ELR (cell line): ENCODE measurements at places on chromosomes 13 and 19.
A peak's percentile ranks its signal among the peaks of the same experiment; 100 is the strongest.

GRCh38 chr13:48349525-48349924 is 46.0 kb downstream of the RB1 start:
- DNase-seq, result no peak

- peak; percentile 66 for DNase-seq
These were observed 38.6 kb downstream of the ZNF823 start for GRCh38 chr19:11699931-11700794.

DNA sequence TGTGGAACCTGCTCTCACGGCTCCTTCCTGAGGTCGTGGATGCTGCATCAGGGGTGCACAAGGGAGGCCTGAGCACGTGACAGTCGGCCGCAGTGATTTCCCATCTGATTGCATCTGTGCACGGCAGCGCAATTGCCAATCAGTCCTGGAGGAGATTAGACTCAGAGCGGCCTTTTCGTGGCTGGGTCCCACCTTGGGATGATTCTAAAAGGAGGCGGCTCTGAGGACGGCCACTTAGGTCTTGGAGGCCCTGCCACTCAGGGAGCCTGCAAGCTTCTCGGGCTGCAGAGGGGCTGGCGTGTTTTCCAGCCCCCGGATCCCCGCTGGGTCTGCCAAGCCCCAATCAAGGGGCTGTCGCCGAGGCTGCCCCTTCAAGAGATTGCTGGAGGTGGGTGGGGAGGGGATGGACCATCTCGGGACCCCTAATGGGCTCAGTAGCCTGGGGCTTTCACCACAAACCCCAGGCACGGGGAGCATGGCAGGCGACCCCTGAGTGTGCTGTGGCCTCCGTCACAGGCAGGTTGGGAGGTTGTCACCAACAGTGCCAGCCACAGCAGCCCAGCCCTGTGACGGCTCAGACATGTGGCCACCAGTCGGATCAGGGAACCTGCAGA is 51.6 kb downstream of the SOX1 start:
- no peak for DNase-seq

GRCh38 chr19:10205636-10206035 is 10.9 kb upstream of the DNMT1 start:
- DNase-seq, result no peak

GRCh38 chr19:38057959-38058690 is 151.1 kb downstream of the SIPA1L3 start:
- DNase-seq, result no peak

GRCh38 chr13:34914416-34914815 is 27.7 kb upstream of the NBEA start:
- no peak for DNase-seq

DNA sequence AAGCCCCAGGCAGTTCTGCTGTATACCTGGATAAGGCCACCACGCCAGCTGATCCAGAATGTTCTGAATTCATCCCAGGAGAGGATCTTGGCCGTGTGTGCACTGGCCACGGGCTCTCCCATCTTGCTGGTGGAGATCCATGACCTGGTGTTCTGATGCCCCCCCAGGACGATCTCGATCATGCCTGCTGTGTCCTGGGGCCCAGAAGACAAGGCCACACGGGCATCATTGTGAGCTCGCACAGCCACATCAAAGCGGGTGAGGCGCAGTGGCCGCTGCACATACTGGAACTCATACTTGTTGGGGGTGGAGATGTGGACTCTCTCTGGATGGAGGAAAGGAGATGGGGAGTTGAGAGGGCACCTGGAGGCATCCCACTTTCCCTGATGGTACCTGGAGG is 40.1 kb downstream of the F2RL3 start:
- no peak for DNase-seq

DNA sequence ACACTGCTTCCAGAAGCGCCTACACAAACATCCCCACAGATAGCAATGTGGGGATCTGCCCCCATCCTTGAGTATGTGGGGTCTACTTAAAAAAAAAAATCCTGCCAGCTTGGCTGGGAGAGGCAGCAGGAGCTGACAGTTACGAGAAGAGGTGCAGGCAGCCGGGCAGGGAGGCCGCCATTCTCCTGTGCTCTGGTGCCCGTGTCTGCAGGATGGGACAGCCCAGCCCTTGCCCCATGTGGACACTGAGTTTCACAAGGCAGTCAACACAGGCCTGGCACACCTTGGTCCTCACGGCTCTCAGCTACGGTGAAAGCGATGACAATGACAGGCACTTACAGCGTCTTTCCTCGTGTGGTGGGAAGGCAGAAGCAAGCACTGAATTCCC is 24.0 kb downstream of the MPND start:
- no peak for DNase-seq

DNA sequence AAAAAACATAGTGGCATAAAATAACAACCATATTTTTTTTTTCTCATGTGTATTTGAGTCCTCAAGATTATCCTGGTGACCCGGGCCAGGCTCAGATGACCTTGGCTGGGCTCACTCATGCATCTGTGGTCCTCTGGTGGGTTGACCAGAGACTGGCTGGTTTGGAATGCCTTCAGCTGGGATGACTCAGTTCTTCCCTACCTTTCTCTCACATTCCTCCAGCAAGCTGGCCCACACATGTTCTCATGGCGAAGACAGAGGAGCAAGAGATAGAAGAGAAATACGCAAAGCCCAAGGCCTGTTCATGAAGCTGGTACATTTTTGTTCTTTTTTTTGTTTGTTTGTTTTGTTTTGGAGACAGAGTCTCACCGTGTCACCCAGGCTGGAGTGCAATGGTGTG is 14.3 kb upstream of the ZNF541 start:
- DNase-seq, result peak; percentile 75

- peak; percentile 34 for DNase-seq
These were observed at the start of gene CEACAM1 for GRCh38 chr19:42528354-42529247. CEACAM1 (minus strand) TSS chr19:42528481; CDS start chr19:42528374, 107 bp downstream.

DNA sequence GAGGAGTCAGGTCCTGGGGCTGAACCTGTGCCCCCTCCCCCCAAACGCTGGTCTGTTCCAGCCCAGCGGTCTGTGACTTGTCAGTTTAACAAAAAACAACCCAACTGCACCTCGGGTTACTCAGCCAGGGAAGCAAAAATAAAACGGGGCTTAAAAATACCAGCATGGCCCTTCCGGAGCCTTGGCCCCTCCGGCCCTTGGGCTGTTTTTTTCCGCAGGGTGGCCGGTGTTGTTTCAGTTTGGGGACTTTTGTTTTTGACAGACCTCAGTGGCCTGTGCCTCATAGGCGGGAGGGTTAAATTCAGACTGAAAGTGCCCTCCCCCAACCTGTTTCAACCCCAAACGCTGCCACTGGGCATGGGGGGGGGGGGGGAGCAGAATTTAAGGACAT is 4.0 kb downstream of the TCF3 start:
- no peak for DNase-seq

DNA sequence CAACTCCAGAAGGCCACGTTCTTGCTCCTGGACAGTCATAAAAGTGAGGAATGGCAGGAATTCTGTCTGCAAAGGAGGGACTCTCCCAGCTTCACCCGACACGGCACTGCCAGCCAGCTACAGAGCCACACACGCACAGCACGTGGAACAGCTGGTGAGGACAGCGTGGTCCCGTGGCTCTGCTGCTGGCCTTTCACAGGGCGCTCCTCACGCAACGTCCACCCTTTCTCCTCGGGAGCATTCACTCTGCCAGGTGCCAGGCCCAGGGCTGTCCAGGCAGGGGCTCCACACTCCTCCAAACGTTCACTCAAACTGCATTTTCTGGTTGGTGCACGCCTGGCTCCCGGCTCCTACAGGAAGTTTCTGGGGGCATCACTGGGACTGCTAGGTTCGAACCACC is 14.4 kb downstream of the GRTP1 start:
- DNase-seq, result no peak

DNA sequence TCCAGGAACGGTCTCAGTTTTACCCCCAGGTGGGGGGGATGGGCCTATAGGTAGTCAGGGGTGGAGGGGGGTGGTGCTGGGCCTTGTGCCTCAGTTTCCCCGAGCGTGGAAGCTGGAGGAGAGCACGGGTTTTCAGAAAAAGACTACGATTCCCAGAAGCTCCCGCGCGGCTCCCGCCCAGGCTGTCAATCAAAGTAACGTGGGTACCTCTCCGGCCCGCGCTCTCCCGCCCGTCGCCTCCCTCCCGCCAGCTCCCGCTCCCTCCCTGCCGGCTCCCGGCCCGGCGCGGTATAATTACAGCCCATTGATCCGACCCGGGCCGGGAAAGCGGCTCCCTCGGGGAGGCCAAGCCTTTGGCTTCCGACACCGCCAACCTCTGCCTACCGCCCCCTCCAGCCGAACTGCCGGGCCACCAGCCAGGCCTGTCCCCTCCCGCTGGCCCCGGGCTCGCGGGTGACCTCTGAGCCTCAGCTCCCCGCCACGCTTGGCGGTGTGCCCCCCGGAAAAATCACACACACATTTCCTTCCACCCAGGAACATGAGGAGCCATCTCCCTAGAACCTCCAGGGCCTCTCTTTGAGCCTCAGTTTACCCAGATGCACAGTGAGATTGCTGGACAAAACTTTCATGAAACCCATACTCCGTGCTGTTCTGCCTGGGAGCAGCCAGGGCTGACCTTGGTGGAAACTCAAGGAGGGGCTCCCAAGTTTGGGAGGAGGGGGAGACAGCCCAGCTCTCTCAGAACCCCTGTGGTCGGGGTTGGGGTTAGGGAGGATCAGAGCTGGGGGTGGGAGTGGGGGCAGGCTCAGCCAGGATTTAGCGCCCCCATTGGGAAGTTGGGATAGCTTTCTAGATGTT is 7.3 kb upstream of the TLE2 start:
- peak; percentile 93 for DNase-seq

- no peak for DNase-seq
These were observed 42.8 kb downstream of the ATP11A start for GRCh38 chr13:112732679-112733078.

- DNase-seq, result peak; percentile 89
These were observed 3.7 kb upstream of the ZNF665 start for GRCh38 chr19:53196777-53197396.

GRCh38 chr19:48158210-48158790 is 11.8 kb downstream of the LIG1 start:
- no peak for DNase-seq

- no peak for DNase-seq
These were observed 153.6 kb downstream of the KCTD15 start for GRCh38 chr19:33950091-33950750.
